ENCODE measurements at places on chromosomes 5 and 9. TPM values are rescaled to one million over a fixed set of nuclear protein-coding genes. Genes with fewer than 3 reads are reported as not detected.

MUSK gene
- total RNA-seq: not detected

KLF4 gene
- total RNA-seq: 33.7 TPM

ORM2 gene
- total RNA-seq: not detected

INSL4 gene
- total RNA-seq: 17.9 TPM

PTPN3 gene
- 17.3 TPM for total RNA-seq

HRCT1 gene
- 0.20 TPM for total RNA-seq

PPP6C gene
- total RNA-seq: 28.8 TPM

INSYN2B gene
- 0.13 TPM for total RNA-seq

STC2 gene
- total RNA-seq: 37.3 TPM

IL5 gene
- not detected for total RNA-seq

PAEP gene
- 0.27 TPM for total RNA-seq

GABBR2 gene
- total RNA-seq: 0.49 TPM

PRSS3 gene
- 9.9 TPM for total RNA-seq

PCDHA1 gene
- total RNA-seq: 0.29 TPM
